ENCODE measurements at places on chromosomes 6 and 20. TPM values are rescaled to one million over a fixed set of nuclear protein-coding genes. Genes with fewer than 3 reads are reported as not detected.

Gene PREX1
- 6.1 TPM for total RNA-seq

DNA sequence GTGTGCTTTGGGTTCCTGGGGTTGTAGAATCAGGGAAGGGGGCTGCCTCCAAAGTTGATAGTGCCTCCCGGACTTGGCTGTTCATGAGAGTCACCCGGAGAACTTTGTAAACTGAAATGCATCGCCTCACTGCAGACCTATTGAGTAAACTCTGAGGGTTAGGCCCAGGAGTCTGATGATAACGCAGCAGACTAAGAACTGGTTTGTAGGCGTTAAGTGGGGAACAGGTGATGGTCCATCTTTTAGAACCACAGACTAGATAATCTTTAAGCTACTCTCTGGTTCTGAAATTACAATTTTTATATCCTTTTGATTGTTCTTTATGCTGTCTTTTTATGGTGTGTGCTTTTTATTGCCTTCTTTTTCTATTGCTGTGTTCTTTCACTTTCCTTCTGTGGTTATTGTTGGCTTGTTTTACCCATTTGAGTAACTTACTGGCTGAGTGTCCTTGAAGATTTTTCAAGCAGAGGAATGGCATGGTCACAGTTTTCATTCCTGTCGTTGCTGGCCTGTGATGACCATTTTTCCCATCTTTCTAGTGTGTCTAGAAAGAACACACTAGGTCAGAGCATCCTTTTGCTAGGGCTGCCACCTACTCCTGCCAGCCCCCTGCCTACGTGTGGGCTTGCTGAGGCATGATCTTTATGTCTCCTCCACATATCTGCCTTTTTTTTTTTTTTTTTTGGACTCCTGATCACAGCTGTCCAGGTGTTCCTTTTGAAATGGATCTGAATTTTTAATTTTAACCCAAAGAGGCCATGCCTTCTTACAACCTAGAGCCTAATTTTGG lies 30.9 kb downstream of the LRRC1 start:
- DNase-seq: no peak

GRCh38 chr20:33963751-33964150 lies 30.0 kb upstream of the RALY start:
- no peak for DNase-seq

DNA sequence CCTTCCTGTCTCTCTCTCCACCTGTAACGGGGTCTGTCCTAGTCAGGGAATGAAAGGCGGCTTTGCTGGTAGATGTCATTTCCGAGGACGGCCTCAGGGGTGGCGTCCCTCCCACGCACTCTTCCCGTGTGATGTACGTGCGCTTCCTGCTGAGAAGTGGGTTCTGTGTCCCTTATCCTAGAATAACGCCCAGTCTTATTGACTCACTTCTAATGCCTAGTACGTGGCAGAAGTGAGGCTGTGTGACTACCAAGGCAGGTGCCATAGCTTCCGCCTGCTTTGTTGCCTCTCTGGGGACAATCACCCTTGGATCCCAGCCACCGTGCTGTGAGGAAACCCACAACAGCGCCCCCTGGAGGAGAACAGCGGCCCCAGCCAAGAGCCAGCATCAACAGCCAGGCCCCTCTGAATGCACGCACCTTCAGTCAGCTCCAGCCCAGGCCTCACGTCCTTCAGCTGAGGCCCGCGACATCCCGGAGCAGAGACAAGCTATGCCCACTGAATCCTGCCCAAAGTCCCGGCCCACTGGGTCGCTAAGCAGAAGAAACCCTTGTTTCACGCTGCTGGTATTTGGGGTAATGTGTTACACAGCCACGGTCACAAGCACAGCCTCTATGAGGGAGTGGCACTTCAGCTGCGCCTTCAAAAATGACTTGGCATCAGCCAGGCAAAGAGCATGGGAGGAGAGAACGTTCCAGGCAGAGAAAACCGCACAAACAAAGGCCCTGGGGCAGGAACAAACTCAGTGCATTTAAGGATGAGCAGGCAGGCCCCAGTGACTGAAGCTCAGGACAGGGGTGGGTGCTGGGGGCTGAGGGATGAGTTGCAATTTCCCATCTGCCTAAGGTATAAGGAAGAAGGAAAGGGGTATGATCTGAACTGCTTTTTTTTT lies 224.2 kb downstream of the NFATC2 start:
- DNase-seq: peak; percentile 51

DNA sequence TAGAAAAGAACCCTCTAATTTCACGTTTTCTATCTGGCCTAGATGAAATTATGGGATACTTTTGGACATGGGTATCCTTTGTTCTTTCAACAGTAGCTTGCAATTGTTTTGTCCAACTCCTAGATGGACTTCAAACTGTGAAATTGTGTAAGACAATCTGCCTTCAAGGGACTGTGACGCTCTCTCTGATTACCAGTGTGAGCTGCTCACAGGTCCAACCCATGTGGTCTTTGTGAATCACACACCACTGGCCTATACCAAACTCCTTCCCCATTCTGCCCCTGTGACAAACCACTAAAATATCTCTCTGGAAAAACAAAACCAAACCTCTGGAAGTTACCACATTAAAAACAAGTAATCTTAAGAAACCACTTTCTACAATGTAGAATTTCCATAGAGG lies 59.5 kb downstream of the NINL start:
- no peak for DNase-seq

Gene SLC35B2
- total RNA-seq: 50.5 TPM

Gene BCAS1
- 0.17 TPM for total RNA-seq

GRCh38 chr6:26183581-26184366 lies 96.5 kb downstream of the HFE start:
- no peak for DNase-seq

DNA sequence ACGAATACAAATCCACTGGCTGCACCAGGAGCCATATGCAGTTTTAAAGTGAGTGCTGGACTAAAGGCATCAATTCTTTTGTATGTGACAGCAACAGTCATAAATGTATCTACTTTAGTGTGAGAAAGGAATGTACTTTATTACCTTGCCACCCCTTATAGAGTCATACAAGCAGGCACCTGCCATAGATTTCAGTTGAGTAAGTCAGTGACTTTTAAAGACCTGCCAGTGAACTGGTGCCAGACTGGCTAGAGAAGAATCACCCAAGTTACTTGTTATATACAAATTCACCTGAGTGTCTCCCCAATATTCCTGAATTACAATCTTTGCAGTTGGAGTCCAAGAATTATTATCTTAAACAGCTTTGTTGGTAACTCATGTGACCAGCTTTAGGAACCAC lies 547.9 kb downstream of the COL12A1 start:
- no peak for DNase-seq

Gene ENPP4
- total RNA-seq: 9.6 TPM

GRCh38 chr6:151276112-151276740 lies 36.5 kb downstream of the AKAP12 start:
- no peak for DNase-seq

- no peak for DNase-seq
These were observed 155.5 kb downstream of the THBS2 start for GRCh38 chr6:169098116-169098515.

Gene ELOVL4
- not detected for total RNA-seq

Gene SPTLC3
- not detected for total RNA-seq

Gene SLC17A2
- not detected for total RNA-seq

DNA sequence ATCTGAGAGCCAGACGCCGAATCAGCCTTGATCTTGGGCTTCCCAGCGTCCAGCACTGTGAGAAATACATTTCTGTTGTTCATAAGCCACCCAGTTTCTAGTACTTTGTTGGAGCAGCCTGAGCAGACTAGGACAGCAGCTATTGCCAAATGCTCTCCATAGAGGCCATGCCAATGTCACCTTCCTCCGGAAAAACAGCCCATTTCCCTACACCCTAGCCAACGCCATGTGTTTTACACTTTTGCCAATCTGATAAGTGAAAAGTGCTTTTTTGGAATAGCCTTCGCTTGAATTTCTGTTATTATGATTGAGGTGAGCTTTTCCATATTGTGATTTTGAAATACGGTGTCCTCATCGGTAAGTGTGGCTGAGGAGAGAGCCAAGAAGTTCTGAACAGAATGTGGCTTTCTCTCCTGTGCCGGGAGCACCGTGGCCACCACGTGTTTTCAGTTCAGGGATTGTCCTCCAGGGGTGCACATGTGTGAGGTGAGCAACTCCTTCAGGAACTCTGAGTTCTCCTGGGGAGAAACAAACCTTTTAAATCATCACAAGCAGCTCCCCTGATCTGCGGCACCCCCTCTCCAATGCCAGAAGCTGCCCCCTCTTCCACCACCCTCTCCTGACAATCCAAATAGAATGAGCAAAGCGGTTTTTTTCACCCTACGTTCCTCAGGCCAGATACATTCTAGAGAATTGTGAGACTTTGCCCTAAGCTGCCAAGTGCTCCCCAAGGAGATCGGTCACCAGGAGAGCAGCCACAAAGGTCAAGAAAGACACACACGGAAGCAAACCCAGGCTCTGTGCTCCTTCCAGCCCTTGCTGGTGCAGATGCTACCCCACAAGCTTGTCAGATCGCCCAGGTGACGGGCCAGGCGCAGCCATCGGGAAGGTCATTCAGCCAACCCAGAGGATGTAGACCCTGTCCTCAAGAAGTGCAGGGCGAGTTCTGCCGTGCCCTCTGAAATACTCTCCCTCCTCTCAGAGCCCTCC lies 36.0 kb downstream of the TAF8 start:
- DNase-seq: no peak

GRCh38 chr6:17580518-17581048 lies 19.5 kb upstream of the FAM8A1 start:
- DNase-seq: no peak

DNA sequence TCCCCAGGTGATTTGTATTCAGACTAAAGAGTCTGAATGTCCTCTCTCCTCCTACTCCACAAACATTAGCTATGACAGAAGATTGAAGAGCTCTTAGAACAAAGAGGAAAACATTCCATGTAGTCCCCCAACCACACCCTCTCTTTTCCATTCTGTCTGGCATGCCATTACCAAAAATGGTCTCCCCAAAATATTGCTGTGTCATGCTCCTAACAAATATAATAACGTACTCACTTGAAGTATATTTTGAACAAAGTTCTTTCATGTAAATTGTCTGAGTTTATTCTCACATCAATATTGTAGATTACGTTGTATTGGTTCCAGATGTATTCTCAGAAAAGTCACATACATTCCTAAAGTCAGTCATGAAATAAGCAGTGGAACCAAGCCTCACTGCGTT lies 467.3 kb upstream of the IRAK1BP1 start:
- DNase-seq: no peak

- no peak for DNase-seq
These were observed 22.3 kb downstream of the TPBG start for GRCh38 chr6:82385961-82386360.

Gene PDE10A
- total RNA-seq: 0.37 TPM

DNA sequence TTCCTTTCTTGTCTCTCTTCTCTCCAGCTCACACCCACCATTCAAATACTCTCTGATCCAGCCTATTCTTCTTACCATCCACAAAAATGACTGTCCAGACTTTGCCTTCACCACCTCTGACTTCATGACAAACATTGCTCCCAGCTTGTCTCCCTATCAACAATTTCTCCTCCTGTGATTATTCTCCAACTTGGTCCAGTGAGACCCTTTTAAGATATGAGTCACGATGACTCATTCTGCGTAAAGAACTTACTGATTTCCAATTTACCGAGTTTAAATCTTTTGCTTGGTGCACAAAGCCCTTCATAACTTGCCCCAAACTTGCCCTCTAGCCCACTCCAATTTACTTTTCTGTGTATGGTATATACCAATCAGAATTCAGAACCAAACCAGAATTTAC lies 833.2 kb downstream of the MAFB start:
- DNase-seq: no peak

Gene MUC22
- not detected for total RNA-seq

- no peak for DNase-seq
These were observed 2.1 kb downstream of the BTN3A2 start for GRCh38 chr6:26367114-26367513.

GRCh38 chr6:100023798-100024197 lies 29.8 kb upstream of the MCHR2 start:
- no peak for DNase-seq

- DNase-seq: peak; percentile 27
These were observed 33.6 kb downstream of the APCDD1L start for GRCh38 chr20:58481481-58482021.

DNA sequence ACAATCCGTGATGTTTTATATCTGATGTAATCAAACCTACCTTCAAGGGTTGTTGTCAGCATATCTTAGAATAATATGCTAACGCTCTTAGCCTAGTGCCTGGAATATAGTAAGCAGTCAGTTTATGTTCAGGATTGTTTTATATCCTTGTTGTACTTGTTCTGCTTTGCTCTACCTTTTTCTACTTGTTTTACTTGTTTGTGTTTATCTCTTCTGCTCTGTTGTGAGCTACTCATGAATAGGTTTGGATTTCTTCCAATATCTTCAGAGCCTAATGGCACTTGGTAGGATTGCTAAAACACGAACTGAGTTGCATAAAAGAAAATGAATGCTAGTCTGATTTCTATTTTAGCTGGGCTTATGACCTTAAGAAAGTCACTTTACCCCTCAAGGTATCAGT lies 40.1 kb downstream of the DNAH8 start:
- peak; percentile 32 for DNase-seq

GRCh38 chr6:125974214-125974866 lies 12.0 kb upstream of the TRMT11 start:
- DNase-seq: peak; percentile 46

- DNase-seq: no peak
These were observed 26.4 kb upstream of the MCM3 start for GRCh38 chr6:52310932-52311331.

- DNase-seq: no peak
These were observed 26.0 kb upstream of the MRGBP start for GRCh38 chr20:62770111-62770910.

Gene LPA
- total RNA-seq: not detected

Gene TINAG
- total RNA-seq: not detected

GRCh38 chr6:161117942-161118341 lies 126.4 kb downstream of the MAP3K4 start:
- DNase-seq: no peak

DNA sequence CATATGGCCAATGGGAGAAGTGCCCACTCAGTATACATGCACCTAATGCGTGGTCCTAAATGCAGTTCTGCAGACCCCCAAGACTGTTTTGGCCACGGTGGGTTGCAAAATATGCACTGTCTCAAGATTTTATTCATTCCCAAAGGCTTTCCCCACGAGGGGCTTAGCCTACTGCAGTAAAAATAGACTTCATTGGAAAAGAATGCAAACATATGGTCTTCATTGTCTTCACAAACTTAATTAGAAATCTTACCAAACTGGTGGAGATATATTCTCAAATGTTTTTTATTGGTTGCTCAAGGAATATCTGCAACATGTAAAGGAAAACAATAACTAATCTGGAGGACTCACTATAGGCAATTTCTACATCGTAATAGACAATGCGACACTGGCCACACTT lies 31.6 kb upstream of the PRL start:
- no peak for DNase-seq

GRCh38 chr6:136020691-136021090 lies 169.2 kb downstream of the PDE7B start:
- DNase-seq: no peak

DNA sequence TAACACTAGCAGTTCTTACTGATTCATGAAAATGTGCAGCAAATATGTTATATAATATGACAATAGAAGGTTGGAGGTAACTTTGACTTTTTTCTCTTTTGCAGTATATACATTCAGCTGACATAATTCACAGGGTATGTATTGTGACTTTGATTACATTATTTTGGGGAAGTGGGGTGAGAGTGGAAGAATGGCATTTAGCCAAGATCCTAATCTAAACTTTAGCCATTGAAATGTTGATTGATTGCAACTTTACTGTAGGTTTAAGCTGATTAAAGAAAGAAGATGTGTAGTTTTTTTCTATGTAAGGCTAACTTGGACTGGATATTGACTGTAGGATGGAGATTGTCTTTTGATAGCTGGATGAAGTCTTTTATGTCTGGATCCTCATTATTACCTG lies 46.0 kb downstream of the MAPK14 start:
- no peak for DNase-seq
